ENCODE measurements at places on chromosomes 5 and 9.

- DNase-seq: no peak
These were observed 46.2 kb downstream of the LHFPL2 start for GRCh38 chr5:78602400-78602799.

- no peak for DNase-seq
These were observed 23.2 kb upstream of the PITX1 start for GRCh38 chr5:135057233-135057632.

GRCh38 chr5:82164977-82165713 is 113.0 kb downstream of the RPS23 start:
- no peak for DNase-seq

DNA sequence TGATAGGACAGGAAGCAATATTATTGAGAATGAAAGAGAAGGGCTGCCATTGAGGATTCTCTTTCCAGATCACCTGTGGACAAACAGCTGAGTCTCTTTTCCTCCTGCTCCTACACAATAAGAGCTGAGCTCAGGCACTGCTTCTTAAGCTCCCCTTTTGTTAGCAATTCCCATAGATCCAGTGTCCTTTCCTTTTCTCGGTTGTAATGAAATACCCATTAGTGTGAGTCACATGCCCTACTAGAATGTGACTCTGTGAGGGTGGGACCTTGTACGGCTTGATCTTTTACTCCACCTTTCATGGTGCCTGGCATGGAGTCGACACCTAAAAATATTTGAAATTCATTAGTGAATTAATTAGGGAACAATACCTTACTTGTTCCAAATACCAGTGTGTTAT is 269.2 kb downstream of the NR3C1 start:
- no peak for DNase-seq

DNA sequence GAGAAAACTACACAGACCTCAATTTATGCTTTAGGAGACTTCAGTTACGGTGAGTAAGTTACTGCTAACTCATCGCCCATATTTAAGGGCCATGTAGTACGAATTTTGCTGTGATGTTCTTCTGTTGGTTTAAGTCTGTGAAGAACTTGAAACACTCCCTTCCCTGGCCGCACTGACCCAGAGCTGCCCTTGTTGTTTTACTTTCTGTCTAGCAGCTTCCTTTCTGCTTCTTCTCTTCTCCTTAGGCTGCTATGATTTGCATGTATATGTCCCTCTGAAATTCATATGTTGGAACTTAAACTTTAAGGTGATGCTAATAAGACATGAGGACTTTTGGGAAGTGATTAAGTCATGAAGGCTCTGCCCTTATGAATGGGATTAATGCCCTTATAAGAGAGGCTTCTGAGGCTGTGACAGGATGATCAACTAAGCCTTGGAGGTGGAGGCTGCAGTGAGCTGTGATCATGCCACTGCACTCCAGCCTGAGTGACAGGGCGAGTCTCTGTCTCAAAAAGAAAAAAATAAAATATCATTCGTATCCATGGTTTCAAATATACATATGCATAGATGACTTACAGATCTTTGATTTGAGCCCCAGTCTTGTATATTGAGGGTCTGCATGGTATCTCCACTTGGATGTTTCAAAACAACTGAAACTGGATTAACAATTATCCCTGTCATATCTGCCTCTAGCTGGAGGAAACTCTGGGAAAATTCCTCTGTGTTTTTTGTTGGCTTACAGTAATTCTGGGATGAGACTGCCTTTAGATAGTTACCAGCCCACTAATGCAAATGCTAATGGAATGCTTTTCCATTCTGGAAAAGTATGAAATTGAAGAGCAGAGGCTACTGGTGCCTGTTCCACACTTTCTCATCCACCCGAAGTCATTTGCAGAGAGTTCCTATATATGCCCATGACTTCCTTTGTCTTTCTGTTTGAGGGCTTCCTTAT is 263.4 kb upstream of the ACTBL2 start:
- DNase-seq: no peak

- DNase-seq: no peak
These were observed 84.6 kb downstream of the HRH2 start for GRCh38 chr5:175742290-175742994.

DNA sequence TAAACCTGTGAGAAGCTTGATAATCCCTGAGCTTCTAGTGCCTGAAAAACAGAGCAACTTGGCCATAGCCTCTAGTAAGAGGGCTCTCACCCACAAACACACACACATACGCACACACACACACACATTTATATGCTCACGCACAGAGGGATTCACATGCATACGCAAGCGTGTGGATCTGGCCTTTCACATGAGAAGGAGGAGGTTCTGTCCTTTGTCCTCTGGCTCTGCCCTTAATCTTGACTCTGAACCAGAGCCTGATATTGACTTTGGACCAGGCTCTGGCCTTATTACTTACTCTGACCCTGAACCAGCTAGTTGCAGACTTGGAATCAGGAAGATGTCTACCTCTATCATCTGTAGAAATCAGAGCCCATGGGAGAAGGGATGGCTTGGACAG is 10.0 kb upstream of the P4HA2 start:
- no peak for DNase-seq

- DNase-seq: no peak
These were observed 173.0 kb upstream of the DAPK1 start for GRCh38 chr9:87324613-87325194.

DNA sequence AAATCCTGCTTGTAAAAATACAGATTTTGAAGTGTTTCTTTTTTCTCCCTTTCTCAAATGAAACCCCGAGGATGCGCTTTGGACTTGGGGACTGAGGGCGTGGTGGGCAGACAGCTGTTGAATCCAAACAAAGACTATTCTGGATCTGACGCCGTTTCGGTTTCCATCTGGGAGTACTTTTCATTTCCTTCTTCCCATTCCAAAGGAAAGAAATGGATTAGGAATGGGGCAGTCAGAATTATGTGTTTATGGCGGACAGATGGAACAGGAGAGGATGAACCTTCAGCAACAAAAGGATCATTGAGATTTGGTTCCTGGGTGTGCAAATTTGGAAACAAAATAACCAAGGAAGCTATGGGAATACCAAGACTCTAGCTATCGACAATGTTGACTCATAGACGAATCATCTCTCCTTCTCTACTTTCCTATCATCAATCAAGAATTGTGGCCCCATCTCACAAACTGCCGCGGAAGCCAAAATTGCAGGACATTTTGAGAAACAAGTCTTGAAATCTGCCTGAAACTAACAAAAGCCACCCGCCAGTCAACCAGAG is 300.6 kb downstream of the PARP8 start:
- DNase-seq: no peak

GRCh38 chr5:72499730-72500129 is 7.5 kb downstream of the ZNF366 start:
- no peak for DNase-seq
